ENCODE measurements at places on chromosomes 1 and 21.

DNA sequence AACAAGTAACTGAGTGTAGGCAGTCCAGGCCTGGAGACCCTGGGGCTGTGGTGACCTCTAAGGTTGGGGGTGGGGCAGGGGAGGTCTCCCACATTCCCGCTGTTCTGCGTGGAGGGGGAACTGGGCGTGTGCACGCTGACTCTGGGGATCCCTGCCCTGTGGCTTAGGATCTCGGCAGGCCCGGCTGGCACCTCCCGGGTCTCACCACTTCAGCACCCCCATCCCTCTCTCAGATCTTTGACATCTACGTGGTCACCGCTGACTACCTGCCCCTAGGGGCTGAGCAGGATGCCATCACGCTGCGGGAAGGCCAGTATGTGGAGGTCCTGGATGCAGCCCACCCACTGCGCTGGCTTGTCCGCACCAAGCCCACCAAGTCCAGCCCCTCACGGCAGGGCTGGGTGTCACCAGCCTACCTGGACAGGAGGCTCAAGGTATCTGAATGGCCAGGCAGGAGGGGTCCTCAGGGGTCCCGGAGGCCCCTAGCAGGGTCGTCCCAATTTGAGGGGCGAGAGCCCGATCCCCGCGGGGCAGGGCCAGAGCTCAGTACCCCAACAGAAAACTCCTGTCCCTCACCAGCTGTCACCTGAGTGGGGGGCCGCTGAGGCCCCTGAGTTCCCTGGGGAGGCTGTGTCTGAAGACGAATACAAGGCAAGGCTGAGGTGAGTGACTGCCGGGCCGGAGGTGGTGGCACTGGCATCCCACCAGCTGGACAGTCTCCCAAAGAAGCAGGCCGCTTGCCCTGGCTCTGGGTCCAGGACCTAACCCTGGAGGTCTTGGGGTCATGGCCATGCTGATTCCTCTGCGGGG is 68.7 kb downstream of the TRIM11 start:
- DNase-seq = no peak

- no peak for DNase-seq
These were observed 141.0 kb upstream of the JUN start for GRCh38 chr1:58924821-58925220.

DNA sequence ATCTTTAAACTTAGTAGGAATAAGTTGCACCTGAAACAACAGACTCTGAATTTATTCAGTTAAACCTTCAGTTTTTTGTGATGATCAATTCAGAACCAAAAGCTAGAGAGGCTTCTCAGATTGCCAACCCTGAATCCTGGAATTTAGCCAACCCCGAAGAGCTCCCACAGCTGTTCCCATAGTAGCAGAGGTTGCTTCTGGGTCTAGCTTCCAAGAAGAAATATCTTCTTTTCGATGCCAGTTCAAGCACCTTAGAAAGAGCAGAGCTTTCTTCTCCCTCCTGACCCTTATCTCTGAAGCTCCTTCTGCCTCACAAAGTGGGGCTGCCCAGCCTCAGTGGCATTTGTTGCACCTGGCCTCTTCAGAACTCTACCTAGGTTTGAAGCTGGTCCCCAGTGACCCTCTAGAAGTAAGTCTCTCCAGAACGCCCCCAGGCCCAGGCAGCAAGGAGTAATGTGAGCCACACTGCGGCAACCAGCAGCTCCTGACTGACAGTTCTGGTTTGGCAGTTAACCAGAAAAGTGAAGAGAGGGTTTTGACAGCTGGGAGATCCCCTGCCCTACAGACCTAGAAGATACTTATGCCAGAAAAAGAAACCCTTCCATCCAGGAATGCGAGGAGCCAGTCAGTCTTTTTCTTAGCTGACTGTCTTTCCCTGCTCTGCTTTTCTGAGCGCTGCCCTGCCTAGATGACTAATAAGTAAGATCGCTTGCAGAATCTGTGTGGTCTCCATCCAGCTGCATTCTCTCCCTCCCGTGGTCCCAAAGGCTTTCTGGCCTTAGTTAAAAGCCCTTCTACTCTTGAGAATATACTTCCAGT is 165.9 kb downstream of the ADGRL4 start:
- peak; percentile 78 for DNase-seq

- DNase-seq = peak; percentile 90
These were observed 64.3 kb downstream of the OPTC start for GRCh38 chr1:203558064-203558760.

GRCh38 chr1:109929588-109930251 is 19.1 kb downstream of the CSF1 start:
- DNase-seq = no peak

- no peak for DNase-seq
These were observed at the start of gene PLA2G5 for GRCh38 chr1:20069874-20070273. PLA2G5 (plus strand) TSS chr1:20070194; CDS start chr1:20084831, 14,637 bp downstream.

- DNase-seq = no peak
These were observed 28.5 kb downstream of the CR1L start for GRCh38 chr1:207673399-207673798.

DNA sequence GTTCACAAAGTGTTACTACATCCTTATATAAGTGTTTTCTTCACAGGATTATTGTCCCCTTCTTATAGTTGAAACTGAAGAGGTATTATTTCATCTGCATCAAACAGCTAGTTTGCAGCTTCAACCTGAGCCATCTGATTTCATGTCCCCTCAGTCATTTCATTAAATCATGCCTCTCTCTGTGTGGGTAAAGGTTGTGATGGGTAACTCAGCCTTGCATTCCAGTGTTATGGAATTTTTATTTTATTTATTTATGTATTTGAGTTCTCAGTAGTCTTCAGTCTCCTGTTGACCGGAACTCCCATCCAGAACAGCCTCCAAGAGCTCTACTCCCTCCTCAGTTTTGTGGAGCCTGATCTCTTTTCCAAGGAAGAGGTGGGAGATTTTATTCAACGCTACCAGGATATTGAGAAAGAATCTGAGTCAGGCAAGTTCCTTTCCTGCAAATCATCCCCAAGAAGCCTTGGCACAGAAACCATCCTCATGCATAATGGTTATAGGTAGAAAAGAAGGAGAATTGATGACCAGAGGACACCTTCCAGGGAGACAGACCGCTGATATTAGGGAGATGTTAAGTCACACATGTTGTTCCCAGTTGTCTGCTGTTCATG is 21.8 kb downstream of the CHD1L start:
- DNase-seq = no peak

GRCh38 chr1:248155927-248156326 is 11.0 kb downstream of the OR2M5 start:
- DNase-seq = no peak
